ENCODE measurements at places on chromosomes 16 and 17. TPM values are rescaled to one million over a fixed set of nuclear protein-coding genes. Genes with fewer than 3 reads are reported as not detected.

Gene TMEM238L
- total RNA-seq, result not detected

DNA sequence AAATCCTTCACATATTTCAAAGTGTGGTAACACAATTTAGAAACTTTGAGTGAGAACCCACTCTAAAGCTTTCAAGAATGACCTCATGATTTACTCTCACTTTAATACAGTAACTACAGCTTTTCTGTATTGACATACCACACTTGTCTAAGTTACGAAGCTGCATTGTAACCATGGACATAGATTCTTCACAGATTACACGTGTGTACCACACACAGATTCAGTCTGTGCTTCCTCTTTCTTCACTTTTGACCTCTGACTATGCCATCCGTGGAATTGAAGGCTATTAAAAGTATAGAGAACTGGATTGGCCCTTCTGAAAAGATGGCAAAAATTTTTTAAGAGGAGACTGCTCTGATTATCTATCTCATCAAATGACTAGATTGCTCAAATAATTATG is 172.7 kb downstream of the TANC2 start:
- DNase-seq, result no peak
- H3K36me3 ChIP-seq, result no peaks in the 10 kb centered on the region
- no peaks in the 10 kb centered on the region for H3K4me1 ChIP-seq
- H3K27me3 ChIP-seq, result no peaks in the 10 kb centered on the region
- no peak overlapping the region for H3K27ac ChIP-seq

- no peak for DNase-seq
- H3K4me3 ChIP-seq, result no peak overlapping the region
- peaks cover 56% of the 10 kb centered on the region for H3K36me3 ChIP-seq
- no peaks in the 10 kb centered on the region for H3K4me1 ChIP-seq
These were observed 27.2 kb upstream of the CDC6 start for GRCh38 chr17:40260528-40260927.

DNA sequence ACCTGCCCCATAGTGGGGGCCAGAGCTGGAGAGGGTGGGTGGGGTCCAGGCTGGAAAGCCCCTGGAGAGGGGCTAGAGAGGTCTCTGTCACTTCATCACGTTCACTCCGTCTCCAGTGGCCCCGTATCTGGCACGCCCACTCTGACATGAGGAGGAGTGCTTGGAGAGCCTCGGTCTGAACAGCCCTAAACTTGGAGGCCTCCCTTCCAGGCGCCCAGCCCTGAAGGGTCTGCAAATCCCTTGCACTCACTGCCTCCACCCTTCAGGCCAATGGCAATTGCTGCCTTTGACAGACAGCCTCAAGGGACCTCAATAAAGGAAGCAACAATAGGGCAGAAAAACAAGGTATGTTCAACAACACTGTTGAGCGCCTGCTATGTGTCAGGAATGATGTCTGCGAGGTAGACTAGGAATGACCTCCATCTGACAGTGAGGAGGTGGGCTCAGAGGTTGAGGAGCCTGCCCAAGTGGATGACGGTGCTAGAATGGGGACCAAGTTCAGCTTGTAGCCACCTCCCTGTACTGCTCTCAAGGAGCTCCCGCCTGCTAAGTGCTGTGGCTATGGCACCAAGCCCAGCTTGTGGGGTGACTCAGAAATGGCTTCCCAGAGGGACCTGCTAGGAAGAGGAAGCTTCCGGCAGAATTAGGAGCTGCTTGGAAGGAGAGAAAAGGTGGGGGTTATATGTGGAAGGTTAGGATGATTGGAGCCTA is 2.9 kb upstream of the EPX start:
- no peak overlapping the region for H3K27ac ChIP-seq
- peak; percentile 70 for DNase-seq
- peaks cover 41% of the 10 kb centered on the region for H3K27me3 ChIP-seq
- no peak overlapping the region for H3K4me3 ChIP-seq
- no peaks in the 10 kb centered on the region for H3K36me3 ChIP-seq

- no peaks in the 10 kb centered on the region for H3K36me3 ChIP-seq
- H3K4me3 ChIP-seq, result no peak overlapping the region
- H3K4me1 ChIP-seq, result no peaks in the 10 kb centered on the region
- no peak overlapping the region for H3K27ac ChIP-seq
These were observed 13.0 kb downstream of the CETP start for GRCh38 chr16:56974549-56975300.

DNA sequence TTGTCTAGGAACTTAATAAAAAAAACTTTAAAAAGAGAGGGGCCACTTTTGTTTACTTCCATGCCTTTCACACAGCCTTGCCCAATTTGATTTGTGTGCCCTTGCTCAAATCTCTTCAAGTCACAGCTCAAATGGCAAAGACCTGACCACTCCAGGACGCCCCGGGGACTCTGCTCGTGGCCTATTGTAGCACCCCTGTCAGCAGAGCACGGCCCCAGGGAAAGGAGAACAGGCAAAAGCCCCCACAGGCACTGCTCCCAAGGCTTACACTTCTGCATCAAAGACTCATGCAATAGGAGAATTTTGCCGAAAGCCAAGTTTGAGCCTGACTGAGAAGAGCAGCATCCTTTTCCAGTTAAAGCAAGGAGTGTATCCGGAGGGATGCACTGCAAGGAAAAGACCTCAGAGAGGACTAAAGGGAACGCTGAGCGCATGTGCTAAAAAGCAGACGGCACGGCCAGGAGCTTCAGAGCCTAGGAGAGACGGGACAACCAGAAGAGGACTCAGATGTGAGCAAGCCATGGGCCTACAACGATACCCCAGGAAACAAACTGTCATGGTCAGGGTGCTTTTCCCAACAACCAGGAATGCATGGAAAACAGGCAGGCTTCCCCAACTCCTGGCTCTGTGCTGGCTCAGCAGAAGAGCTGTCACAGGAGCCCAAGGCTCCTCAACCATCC is 8.2 kb downstream of the CREBBP start:
- peaks cover 11% of the 10 kb centered on the region for H3K36me3 ChIP-seq
- H3K4me3 ChIP-seq, result no peak overlapping the region
- no peak overlapping the region for H3K27ac ChIP-seq
- H3K27me3 ChIP-seq, result no peaks in the 10 kb centered on the region
- peaks cover 37% of the 10 kb centered on the region for H3K4me1 ChIP-seq

DNA sequence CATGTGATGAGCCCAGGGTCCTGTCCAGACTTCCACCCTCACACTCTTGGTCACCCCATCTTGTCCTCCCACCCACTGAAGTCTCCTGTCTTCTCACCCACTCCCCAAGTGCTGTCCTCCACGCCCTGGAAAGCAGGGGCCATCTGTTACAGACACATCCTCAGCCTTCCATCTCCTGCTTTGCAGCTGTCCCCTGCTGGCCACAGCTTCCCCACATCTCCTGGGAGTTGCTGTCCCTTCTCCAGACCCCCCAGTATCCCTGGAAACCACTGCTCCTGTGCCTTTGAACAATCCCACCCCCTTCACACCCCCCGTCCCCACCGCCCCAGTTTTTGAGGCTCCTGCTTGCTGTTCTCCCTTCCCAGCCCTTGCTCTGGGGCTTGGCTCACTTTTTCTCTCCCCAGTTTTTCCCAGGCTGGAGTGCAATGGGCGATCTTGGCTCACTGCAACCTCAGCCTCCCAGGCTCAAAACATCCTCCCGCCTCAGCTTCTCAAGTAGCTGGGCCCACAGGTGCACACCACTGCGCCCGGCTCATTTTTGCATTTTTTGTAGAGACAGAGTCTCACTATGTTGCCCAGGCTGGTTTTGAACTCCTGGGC is 30.4 kb upstream of the ZFP90 start:
- peaks cover 3% of the 10 kb centered on the region for H3K4me1 ChIP-seq
- no peaks in the 10 kb centered on the region for H3K36me3 ChIP-seq
- DNase-seq, result no peak
- H3K27me3 ChIP-seq, result no peaks in the 10 kb centered on the region
- H3K27ac ChIP-seq, result no peak overlapping the region

- no peaks in the 10 kb centered on the region for H3K27me3 ChIP-seq
- no peak for DNase-seq
- H3K36me3 ChIP-seq, result peaks cover 95% of the 10 kb centered on the region
- H3K4me3 ChIP-seq, result no peak overlapping the region
- H3K4me1 ChIP-seq, result peaks cover 7% of the 10 kb centered on the region
These were observed 13.2 kb downstream of the DDX42 start for GRCh38 chr17:63786971-63787711.

DNA sequence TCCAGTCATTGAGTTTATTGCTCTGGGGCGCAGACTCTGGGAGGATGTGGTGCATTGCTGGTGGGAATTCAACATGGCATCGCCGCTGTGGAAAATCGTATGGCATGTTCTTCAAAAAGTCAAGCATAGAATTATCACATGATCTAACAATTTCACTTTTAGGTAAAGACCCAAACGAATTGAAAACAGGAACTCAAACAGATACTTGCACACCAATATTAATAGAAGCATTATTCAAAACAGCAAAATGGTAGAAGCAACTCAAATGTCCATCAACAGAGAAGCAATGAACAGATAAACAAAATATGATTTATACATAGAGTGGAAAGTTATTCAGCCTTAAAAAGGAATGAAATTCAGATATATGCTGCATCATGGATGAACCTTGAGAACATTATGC is 15.9 kb downstream of the PIK3R6 start:
- H3K36me3 ChIP-seq, result no peaks in the 10 kb centered on the region
- H3K27me3 ChIP-seq, result no peaks in the 10 kb centered on the region
- no peaks in the 10 kb centered on the region for H3K4me1 ChIP-seq
- no peak for DNase-seq
- H3K4me3 ChIP-seq, result no peak overlapping the region
- H3K27ac ChIP-seq, result no peak overlapping the region

Gene P2RX1
- 5.1 TPM for total RNA-seq

DNA sequence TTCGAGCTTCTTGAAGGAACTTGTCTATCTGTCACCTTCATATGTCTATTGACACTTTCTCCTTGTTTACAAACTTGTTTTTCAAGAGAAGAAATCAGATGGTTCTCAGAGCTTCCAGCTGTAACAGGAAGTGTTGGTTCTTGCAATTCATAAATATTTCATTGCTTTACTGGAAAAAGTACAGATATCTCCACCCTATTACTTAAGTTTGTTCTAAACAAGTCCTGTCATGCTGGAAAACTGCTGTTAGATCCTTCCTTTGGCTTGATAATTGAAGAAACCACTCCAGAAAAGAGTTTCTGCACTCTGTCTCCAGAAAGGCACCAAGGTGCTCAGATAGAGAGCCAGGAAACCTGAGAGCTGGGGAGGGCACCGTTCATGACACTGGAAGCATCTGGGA is 181.6 kb downstream of the DNAH9 start:
- H3K27ac ChIP-seq, result no peak overlapping the region
- DNase-seq, result no peak
- H3K36me3 ChIP-seq, result no peaks in the 10 kb centered on the region
- H3K4me3 ChIP-seq, result no peak overlapping the region
- H3K27me3 ChIP-seq, result no peaks in the 10 kb centered on the region
- no peaks in the 10 kb centered on the region for H3K4me1 ChIP-seq

- H3K27ac ChIP-seq, result no peak overlapping the region
- peaks cover 26% of the 10 kb centered on the region for H3K4me1 ChIP-seq
- no peak overlapping the region for H3K4me3 ChIP-seq
- peak; percentile 79 for DNase-seq
- H3K27me3 ChIP-seq, result no peaks in the 10 kb centered on the region
These were observed 9.3 kb upstream of the SLC16A5 start for GRCh38 chr17:75078284-75079022.

Gene RNF157
- total RNA-seq, result 9.4 TPM

DNA sequence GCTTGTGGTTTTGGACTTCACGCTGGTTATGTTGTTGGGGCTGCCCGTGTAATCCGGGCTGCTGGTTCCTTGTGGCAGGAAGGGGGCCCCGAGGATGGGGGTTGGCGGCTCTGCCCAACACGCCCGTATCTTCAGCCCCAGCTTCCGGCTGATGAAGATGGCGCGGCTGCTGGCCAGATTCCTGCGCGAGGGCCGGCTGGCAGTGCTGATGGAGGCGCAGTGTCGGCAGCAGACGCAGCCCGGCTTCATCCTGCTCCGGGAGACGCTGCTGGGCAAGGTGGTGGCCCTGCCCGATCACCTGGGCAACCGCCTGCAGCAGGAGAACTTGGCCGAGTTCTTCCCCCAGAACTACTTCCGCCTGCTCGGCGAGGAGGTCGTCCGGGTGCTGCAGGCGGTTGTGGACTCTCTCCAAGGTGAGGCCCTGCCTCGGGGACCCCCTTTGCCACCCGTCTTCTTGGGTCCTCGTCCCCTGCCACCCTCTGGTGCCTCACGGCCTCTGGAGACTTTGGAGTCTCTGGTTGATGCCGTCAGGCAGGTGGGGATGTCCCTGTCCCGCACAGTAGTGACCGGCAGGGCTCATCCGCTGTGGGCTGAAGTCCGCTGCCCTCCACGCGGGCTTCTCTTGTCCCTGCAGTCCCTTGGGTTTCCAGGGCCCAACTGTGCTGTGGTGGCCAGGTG is 2.2 kb downstream of the TELO2 start:
- DNase-seq, result no peak
- no peaks in the 10 kb centered on the region for H3K27me3 ChIP-seq
- peaks cover 60% of the 10 kb centered on the region for H3K36me3 ChIP-seq
- H3K27ac ChIP-seq, result no peak overlapping the region
- H3K4me3 ChIP-seq, result no peak overlapping the region

GRCh38 chr16:1006781-1007180 is 25.2 kb downstream of the SOX8 start:
- no peak overlapping the region for H3K27ac ChIP-seq
- H3K4me3 ChIP-seq, result no peak overlapping the region

GRCh38 chr17:2800367-2800766 is 4.1 kb downstream of the RAP1GAP2 start:
- no peaks in the 10 kb centered on the region for H3K36me3 ChIP-seq
- DNase-seq, result no peak
- peaks cover 24% of the 10 kb centered on the region for H3K27me3 ChIP-seq
- no peak overlapping the region for H3K4me3 ChIP-seq
- no peaks in the 10 kb centered on the region for H3K4me1 ChIP-seq

Gene HSPB9
- total RNA-seq, result not detected

GRCh38 chr17:61532826-61533225 is 58.2 kb downstream of the NACA2 start:
- H3K27me3 ChIP-seq, result no peaks in the 10 kb centered on the region
- no peaks in the 10 kb centered on the region for H3K36me3 ChIP-seq
- H3K27ac ChIP-seq, result no peak overlapping the region
- H3K4me3 ChIP-seq, result no peak overlapping the region
- H3K4me1 ChIP-seq, result peaks cover 7% of the 10 kb centered on the region

DNA sequence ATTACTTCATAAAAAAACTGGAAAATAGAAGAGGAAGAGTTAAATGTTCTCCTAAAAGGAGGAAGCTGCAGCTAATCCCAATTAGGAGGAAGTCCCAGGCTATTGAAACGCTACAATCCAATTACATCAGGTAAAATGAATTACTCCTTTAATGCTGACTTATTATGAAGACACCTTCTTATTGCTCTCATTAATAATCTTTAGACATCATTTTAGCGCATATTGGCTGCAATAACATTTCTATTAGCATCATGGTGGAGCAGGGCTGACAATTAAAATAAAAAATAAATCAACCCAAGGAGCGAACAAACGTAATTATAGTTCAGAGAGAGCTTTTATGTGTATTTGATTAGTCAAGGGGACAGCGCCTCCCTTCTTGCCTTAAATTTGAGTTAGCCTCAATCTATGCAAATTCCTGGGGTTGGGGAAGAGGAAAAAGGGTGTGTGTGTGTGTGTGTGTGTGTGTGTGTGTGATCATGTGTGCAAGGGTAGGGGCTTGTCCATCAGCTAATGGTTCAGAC is 109.0 kb upstream of the IRX6 start:
- 0 out of 2 replicates have a peak, but pooled peaks cover 3% of the 10 kb centered on the region for H3K27me3 ChIP-seq
- H3K36me3 ChIP-seq, result no peaks in the 10 kb centered on the region
- DNase-seq, result no peak
- no peaks in the 10 kb centered on the region for H3K4me1 ChIP-seq
- no peak overlapping the region for H3K4me3 ChIP-seq

Gene CIAPIN1
- 77.5 TPM for total RNA-seq

GRCh38 chr17:50909765-50910605 is 43.8 kb upstream of the TOB1 start:
- no peaks in the 10 kb centered on the region for H3K36me3 ChIP-seq
- H3K4me3 ChIP-seq, result no peak overlapping the region
- no peak overlapping the region for H3K27ac ChIP-seq
- DNase-seq, result no peak
- H3K27me3 ChIP-seq, result no peaks in the 10 kb centered on the region

GRCh38 chr17:21376759-21377690 is 868 bp downstream of the KCNJ12 start:
- no peak overlapping the region for H3K4me3 ChIP-seq
- no peak for DNase-seq
- no peaks in the 10 kb centered on the region for H3K36me3 ChIP-seq
- H3K27ac ChIP-seq, result no peak overlapping the region
